ENCODE measurements at places on chromosomes 6 and 20. TPM values are rescaled to one million over a fixed set of nuclear protein-coding genes. Genes with fewer than 3 reads are reported as not detected.

CYP24A1 gene
- not detected for total RNA-seq

CD109 gene
- total RNA-seq: 100 TPM

TP53TG5 gene
- total RNA-seq: not detected

TRIM10 gene
- total RNA-seq: not detected

ACTR5 gene
- 11.0 TPM for total RNA-seq

FOXQ1 gene
- total RNA-seq: not detected

GPR63 gene
- 0.10 TPM for total RNA-seq

TBXT gene
- total RNA-seq: not detected

INSM1 gene
- total RNA-seq: not detected

RFX6 gene
- total RNA-seq: not detected

THEMIS gene
- not detected for total RNA-seq

TRAPPC3L gene
- total RNA-seq: 0.34 TPM

SNAP25 gene
- total RNA-seq: 0.34 TPM

DSP gene
- total RNA-seq: 20.6 TPM
